ENCODE measurements at places on chromosomes 13 and 19.

DNA sequence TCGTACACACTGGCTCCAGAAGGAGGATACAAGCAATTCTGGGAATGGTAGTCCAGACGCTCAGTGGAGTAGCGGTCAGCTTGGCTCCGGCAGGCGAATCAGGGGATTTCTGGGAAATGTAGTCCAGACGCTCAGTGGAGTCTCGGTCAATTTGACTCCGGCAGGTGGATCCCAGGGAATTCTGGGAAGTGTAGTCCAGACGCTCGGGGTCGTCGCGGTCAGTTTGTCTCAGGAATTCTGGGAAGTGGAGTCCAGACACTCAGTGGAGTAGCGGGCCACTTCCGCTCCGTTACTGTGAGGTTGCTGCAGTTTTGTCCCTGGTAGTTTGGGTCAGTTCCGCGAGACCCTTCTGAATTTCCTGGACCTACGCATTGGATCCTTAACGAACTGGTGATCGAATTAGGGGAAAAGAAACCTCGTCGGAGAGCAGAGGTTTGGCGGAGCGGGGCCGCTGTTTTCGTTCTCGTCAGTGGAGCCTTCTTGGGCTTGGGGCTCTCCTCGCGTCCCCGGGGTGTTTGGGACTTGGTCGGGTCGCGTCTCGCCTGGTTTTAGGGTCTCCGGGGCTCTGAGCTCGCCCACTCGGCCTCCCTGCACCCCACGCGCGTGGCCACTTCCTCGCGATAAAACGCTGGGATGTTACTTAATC, at the start of gene ZNF225:
ZNF225 (plus strand) TSS at position 262 of the 646 bp plus-strand sequence. CDS start 2,429 bp downstream, outside the sequence.
- DNase-seq = peak; percentile 84

DNA sequence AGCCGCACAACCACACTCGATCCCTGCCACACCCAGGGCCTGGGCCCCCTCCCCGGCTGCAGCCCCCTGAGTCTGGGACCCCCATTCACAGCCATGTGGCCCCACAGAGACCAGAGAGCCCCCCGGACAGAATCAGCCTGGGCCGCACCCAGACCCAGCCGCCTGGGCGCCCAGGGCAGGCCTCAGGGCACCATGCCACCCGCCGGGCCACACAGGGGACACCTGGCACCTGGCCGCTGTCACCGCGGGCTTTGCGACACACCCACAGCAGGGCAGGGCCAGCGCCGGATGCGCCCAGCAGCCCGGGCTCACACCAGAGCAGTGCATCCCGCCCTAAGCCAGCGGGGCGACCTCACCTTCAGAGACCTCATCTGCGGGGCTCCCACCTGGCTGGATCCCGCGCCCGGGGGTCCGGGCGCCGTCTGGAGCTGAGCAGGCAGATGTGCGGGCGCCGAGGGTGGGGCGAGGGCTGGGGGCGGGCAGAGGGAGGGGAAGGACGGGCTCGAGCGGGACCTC, 443 bp downstream of the TBXA2R start:
- DNase-seq = no peak

DNA sequence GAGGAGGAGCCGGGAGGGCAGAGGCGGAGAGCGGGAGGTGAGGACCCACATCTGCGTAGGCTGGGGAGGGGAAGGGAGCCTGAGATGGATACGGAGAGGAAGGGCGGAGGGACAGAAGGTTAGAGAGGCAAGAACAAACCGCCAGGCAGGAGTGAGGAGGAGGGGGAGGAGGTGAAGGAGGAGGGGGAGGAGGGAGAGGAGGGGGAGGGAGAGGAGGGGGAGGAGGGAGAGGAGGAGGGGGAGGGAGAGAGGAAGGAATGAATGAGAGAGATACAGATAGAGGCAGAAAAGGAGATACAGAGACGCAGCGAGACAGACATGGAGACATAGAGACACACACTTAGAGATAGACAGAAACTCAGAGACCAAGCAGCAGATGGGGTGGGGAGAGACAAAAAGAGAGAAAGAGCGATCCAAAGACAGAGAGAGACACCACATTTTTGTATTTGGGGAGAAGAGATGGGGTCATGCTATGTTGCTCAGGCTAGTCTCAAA, 782 bp upstream of the CA11 start:
- DNase-seq = no peak

DNA sequence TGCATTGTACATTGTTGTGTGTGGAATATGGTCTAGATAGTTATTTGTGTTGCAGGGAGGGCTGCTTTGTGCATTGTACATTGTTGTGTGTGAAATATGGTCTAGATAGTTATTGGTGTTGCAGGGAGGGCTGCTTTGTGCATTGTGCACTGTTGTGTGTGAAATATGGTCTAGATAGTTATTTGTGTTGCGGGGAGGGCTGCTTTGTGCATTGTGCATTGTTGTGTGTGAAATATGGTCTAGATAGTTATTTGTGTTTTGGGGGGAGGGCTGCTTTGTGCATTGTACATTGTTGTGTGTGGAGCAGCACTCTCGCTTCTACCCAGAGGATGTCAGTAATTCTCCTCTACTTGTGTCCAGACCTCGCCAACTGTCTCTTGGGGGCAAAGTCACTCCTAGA, 36.3 kb upstream of the ZNF835 start:
- no peak for DNase-seq

DNA sequence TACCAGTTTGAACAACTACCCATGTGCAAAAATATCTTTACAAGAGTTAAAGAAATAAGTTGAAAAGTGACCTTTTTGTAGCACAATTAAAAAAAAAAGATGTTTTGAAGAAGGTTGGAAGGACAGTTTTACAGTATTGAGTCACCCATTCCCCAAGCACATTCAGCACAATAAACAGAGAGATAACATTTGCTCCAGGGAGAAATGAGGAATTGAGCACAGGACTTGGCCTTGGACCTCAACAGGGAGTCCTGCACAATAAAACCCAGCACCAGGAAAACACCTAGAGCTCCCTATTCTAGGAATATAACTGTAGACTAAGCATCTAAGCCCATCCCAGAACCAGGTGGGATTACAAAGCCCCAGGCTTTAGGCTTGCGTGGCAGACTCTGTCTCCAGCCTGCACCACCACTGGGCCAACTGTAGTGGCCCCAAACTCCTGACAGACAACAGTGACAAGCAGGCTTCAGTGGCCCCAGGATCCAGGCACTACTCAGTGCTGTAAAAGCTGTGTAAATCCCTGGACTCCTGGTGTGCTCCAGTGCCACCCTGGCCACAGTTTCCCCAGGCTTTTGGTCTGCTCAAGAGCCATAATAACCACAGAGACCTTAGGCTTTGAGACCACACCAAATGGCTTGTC, 857.2 kb downstream of the SLITRK1 start:
- no peak for DNase-seq

DNA sequence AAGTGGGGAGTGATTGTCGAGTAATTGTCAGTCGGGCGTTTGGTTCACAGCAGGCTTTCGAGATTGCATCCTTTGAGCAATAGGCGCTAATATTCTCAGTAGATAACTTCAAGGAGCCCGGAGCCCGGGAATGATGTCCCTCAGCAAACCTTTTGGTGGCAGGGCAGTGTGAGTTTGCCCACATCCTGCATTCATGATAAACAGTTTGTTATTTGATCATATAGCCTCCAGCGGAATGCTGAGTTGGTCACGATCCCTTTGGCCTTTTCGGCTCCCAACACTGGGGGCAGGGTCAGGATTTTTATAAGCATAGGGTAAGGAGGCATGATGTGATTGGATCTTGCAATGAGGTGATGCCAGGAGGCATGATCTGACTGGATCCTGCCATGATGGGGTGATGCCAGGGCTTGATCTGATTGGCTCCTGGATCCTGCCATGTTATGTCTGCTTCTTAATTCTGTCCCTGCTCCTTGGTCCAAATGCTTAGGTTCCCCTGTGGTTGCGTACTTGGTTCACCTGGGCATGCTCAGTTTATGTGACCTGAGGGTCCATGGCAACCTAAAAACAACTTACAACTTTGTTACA, 38.2 kb upstream of the IGSF23 start:
- DNase-seq = no peak

- DNase-seq = no peak
Observed at GRCh38 chr13:110443622-110444225, 117.8 kb downstream of the RAB20 start.

DNA sequence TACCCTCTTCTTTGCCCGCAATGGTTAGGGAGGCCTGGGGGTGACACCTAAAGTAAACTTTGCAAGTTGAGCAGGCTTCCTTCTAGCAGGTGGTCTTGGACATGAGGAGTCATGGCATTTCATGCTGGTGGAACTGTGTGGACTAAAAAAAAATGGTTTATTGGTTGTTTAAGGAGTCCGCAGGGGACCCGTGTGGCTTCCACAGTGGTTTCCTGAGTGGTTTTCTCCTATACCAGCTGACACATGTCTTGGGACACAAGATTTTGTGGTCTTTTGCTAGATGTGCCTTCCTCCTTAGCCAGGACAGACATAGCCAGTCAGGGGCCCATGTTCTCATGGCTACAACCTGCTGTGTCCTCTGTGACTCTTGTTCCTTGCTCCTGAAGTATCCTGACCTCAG, 1.5 kb downstream of the ZNF543 start:
- no peak for DNase-seq

DNA sequence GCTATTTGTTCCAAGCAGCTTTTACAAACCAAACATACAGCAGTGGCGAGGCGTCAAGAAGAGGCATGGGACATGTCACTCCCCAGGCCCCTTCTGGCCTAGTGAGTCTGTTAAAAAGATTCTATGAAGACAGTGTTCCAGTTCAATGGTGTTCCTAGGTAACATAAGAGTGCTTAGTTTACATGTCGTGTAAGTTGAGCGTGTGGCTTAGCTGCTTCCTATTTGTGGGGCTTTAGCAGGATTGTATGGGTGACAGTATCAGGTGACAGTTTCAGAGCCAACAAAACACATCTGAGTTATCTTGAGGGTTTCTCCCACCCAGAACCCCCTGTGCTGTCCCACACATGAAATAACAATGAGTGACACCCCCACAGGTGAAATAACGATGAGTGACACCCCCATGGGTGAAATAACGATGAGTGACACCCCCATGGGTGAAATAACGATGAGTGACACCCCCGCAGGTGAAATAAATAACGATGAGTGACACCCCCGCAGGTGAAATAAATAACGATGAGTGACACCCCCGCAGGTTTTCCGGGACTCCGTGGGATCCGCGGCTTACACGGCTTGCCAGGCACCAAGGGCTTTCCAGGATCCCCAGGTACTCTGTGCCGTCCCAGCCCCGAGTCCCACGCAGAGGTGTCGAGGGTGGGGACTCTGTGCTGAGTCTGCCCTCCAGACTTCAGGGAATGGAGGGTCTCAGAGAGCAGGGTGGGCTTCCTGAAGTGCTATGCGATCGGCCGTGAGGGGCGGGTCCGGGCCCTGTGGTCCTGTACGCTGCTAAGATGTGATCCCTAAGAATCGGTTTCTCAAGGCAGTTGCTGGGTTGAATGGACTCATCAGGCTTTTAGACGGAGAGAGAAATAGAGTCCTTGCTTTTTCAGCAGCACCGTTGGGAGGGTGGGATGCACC, 68.6 kb downstream of the RAB20 start:
- DNase-seq = no peak

DNA sequence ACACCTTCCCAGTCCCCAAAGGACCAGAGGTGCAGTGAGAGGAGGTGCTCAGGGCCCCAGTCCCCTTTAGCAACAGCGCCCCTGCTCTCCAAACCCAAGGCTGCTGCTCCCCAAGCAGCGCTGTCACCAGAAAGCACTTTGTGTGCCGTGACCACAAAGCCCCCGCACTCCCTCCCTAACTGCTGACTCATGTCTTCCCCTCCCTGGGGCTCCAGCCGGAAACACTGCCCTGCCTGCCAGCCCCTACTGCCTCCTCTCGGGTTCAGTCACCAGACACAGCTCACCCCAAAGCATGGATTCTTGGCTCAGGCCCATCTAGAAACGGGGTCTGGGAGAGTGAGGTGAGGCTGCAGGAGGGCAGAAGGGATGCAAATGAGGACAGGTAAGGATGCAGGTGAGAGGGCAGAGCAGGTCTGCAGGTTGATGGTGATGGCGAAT, 4.9 kb upstream of the TNFSF14 start:
- peak; percentile 91 for DNase-seq

DNA sequence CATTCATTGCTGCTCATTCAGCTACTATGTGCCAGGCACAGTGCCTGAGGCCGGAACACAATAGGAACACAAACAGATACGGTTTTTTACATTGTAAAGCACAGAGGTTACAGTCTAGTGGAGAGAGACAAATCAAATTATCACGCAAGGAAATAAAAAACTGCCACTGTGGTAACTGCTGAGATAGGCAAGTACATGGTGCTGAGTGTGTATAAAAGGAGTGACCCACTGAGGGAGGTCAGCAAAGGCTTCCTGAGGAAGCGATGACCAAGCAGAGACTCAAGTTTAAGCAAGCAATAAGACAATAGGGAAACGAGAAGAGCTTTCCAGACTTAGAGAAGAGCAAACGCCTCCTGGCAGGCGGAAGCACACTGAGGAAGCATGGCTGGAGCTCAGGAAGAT, 56.4 kb downstream of the NUFIP1 start:
- no peak for DNase-seq

DNA sequence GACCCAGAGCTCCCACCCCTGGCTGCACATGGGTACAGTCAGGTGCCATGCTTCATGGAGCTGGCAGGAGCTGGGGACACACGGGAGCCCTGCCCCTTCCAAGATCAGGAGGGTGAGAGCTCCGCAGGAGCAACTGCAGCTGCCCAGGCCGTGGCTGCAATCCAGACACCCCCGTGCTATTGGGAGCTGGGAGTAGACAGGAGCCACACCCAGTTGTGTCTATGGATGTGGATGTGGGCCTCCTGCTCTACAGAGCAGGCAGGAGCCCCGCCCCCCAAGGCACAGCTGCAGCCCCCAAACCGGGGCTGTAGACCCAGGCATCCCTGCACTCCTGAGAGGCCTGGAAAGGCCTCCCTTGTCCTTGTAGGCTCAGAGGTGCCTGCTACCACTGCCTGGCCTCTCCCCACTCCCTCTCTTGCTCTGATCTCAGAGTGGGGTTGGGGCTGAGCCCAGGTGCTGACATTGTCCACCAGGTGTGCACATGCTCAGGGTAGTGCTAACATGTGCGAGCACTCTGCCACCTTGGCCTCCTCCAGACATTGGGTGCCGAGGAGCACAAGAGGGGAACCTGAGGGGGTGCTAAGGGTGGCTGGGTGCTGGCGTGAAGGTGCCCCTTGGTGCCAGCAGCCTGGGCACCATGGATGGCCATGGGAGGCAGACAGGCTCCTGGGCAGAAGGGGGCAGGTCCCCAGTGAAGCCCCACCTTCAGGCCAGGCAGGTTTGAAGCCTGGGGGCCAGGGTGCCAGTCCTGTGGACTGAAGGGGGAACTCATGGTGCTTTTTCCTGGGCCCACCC, 8.0 kb upstream of the BAX start:
- DNase-seq = no peak

DNA sequence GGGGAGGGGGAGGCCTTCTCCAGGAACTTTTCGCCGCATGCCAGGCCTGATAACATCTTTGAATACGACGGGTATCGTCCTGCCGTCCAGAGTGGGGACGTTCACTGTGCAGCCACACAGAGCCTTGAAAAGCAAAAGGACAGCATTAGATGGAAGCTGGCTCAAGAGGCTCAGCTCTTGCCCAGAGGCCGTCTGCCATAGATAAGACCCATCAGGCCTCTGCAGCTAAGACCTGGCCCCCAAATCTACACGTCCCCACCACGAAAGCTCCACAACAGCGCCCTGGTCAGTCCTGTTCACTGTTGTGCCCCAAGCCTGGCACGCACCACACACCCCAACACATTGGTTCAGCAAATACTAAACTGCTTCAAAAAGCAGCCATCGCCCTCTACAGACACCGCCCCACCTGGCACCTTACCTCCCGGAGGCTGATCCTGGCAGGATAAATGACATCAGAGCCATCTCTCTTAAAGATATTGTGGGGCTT, 2.1 kb downstream of the DNAJB1 start:
- no peak for DNase-seq

GRCh38 chr13:91017669-91018053, 329.8 kb upstream of the MIR17HG start:
- DNase-seq = no peak
